ENCODE measurements at places on chromosomes 3 and 15.

GRCh38 chr3:136658946-136659682, 93.1 kb downstream of the STAG1 start:
- no peak for DNase-seq

GRCh38 chr3:32557640-32558352, 12.9 kb downstream of the DYNC1LI1 start:
- no peak for DNase-seq

- DNase-seq = no peak
Measured at GRCh38 chr3:10981961-10982360, 10.6 kb upstream of the SLC6A1 start.

GRCh38 chr3:168100777-168101492, 5.2 kb upstream of the GOLIM4 start:
- DNase-seq = no peak

GRCh38 chr15:80015156-80015555, 44.2 kb upstream of the BCL2A1 start:
- DNase-seq = no peak

GRCh38 chr3:73294537-73294936, 233.1 kb downstream of the EBLN2 start:
- DNase-seq = no peak

GRCh38 chr3:126612479-126613205, 42.3 kb downstream of the TXNRD3 start:
- no peak for DNase-seq

GRCh38 chr15:58762731-58763130, 8.4 kb upstream of the MINDY2 start:
- DNase-seq = no peak

- no peak for DNase-seq
Measured at GRCh38 chr15:77784361-77785292, 151.9 kb upstream of the LINGO1 start.

GRCh38 chr3:191356631-191357439, 26.5 kb upstream of the UTS2B start:
- no peak for DNase-seq

DNA sequence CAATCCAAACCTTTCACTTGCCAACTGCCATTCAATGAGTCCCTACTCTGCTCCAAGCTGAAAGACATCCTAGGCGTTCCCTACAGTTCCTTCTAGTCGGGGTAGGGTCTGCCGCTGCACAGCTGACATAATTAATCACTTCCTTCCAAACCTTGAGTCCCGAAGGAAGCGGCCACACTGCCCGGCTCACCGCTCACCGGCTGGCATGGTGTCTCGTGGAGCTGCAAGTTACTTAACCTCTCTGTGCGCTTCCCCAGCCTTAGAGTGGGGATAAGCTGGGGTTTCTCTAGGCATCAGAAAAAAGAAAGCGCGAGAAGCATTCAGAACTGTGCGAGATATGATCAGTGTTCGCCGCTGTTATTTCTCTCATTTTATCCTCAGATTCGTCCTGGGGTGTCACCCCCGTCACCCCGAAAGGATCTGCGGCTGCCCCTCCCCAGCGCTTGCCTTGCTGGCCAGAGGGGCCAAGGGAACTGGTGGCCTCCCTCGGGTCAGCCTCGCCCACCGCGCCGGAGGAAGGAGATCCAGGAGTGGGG, 748 bp downstream of the MRPS25 start:
- DNase-seq = no peak

DNA sequence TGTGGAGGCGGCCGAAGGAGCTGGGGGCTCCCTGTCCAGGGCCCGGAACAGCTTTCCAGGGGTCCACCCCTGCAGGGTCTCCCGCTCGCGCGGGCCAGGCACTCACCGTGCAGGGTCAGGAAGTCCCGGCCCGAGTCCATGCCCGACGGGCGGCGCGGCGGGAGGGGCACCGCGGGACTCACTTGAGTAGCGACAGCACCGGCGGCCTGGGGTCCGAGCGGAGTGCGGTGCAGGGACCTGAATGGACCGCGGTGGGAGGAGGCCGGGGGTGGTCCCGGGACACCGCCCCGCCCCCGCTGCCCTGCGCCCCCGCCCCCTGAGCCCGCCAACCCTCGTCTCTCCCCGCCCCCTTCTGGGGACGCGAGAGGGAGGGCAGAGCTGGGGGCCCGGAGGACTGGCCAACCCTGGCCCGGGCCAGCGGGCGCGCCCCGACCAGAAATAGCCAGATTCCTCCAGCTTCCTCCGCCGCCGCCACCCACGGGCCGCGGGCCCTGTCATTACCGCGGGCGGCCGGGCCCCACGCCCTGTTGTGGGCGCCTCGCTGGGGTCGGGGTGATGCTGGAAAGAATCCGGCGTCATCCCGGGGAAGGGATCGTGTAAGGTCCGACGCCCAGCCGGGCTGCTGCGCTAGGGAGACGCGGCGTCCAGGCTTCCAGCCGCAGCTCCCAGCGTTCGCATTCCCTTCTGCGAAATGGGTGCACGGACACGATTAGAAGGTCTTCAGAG, at the start of gene PLCD1:
Gene PLCD1, minus strand, starts transcription at position 243 of the 726 bp plus-strand sequence. Its CDS starts 103 bp downstream, at position 140.
- DNase-seq = no peak

GRCh38 chr15:56467616-56468015, 2.7 kb upstream of the MNS1 start:
- DNase-seq = no peak

- no peak for DNase-seq
Measured at GRCh38 chr3:10352146-10352911, 31.4 kb upstream of the SEC13 start.

DNA sequence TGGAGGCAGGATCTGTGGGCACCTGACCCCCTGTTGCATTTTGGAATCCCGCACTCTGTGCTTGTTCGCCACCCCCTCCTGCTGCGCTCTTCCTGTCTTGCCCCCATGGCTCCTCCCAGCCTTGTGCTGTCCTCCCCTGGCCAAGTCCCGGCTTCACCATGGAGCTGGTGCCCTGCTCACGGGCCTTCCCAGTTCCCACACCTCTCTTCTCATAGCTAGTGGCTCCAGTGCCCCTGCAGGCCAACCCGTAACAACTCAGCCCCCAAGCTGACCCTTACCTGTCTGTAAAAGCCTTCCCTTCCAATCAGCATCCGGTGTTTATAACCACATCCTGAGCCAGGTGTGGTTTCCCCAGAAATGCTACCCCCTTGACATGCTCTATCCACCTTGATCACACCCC, 407.7 kb upstream of the C2CD4B start:
- no peak for DNase-seq

Measured in stimulated activated CD4-positive, alpha-beta T cell treated with anti-CD3 and anti-CD28 coated beads, Interleukin-1b, Interleukin-23, amount 100 ng/mL, for 1 hour (primary cell).